ENCODE measurements at places on chromosomes 11 and 22.

- DNase-seq = no peak
These were observed 13.5 kb upstream of the SIGIRR start for GRCh38 chr11:428295-428694.

GRCh38 chr11:7936615-7937014 is 4.9 kb downstream of the OR10A3 start:
- DNase-seq = no peak

DNA sequence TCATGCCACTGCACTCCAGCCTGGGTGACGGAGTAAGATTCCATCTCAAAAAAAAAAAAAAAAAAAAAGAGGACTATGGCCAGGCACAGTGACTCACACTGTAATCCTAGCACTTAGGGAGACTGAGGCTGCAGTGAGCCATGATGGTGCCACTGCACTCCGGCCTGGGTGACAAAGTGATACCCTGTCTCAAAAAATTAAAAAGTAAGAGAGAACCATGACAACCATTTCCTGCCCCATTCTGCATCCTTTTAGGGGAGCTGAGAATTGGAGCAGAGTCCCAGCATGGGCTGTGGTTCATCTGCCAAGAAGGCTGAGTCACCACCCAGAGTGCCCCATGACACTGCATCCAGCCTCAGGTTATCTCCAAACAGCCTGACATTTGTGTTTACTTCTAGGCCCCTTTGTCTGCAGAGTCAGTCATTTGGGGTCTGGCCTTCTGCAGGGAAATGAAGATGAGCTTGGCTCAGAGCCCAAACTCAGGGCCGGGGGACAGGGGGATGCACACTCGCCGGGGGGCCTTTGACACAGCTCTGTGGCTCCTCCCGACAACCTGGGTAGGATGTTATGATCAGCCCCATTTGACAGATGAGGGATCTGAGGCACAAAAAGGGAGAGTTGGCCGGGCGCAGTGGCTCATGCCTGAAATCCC is 4.7 kb downstream of the CSDC2 start:
- DNase-seq = no peak

DNA sequence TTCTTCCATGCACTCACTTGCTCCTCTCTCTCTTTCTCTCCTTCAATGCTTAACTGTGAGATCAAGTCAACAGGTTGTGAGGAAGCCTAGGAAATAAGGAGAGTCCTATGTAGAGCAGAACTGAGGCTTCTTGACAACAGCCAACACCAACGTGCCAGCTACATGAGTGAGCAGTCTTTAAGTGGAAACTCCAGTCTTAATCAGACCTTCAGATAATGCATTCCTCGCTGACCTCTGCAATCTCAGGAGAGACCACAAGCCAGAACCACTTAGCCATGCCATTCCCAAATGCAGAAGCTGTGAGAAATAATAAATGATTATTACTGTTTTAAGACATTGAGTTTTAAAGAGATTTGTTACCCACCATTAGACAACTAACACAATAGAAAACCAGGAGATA is 6.1 kb upstream of the TEAD1 start:
- no peak for DNase-seq

DNA sequence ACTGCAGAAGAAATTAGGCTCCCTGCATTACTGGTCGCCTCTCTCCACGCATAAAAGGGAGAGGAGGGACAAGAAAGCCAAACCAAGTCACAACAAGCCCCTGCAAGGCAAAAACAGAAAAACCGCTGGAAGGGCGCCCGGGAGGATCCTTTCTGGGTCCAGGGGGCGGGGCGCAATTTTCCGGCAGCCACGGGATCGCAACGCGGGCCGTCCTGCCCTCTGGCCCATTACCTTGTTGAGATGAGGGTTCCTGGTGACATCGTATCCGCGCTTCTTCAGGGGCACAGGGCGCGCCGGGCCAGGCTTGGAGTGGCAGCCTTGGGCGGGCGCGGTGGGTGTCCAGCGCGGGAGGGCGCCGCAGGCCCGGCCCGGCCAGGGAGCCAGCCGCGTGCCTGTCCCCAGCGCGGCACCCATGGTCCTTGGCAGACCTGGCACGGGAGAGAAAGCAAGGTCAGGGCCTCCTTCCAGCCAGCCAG is 847 bp downstream of the ME3 start:
- peak; percentile 2 for DNase-seq

DNA sequence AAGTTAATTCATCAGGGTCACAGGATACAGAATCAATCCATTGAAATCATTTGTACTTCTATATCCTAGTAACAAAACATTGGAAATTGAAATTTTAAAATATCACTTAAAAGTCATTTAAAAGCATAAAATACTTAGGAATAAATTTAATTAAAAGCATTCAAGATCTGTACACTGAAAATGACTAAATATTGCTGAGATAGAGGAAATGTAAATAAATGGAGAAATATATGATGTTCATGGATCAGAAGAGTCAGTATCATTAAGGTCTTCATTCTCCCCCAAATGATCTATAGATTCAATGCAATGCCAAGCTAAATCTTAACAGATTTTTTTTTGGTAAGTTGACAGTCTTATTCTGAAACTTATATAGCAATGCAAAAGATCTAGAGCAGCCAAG is 49.8 kb downstream of the RRP8 start:
- DNase-seq = no peak

DNA sequence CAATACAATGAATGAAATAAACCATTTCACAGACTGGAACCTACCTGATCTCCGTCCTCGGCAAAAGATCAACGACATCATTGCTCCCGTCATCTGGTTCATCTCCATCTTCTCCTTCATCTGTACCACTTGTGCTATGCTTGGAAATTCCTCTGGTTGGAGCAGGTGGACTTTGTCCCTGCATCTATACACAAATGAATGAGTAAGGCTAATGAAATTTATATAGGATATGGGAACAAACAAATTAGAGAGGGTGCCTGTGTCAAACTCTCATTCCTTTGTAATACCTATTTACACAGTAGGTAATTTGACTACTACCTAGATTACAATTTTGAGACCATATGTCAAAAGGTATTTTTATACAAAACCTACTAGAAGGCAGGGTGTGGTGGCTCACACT is 59.4 kb downstream of the F2 start:
- no peak for DNase-seq

DNA sequence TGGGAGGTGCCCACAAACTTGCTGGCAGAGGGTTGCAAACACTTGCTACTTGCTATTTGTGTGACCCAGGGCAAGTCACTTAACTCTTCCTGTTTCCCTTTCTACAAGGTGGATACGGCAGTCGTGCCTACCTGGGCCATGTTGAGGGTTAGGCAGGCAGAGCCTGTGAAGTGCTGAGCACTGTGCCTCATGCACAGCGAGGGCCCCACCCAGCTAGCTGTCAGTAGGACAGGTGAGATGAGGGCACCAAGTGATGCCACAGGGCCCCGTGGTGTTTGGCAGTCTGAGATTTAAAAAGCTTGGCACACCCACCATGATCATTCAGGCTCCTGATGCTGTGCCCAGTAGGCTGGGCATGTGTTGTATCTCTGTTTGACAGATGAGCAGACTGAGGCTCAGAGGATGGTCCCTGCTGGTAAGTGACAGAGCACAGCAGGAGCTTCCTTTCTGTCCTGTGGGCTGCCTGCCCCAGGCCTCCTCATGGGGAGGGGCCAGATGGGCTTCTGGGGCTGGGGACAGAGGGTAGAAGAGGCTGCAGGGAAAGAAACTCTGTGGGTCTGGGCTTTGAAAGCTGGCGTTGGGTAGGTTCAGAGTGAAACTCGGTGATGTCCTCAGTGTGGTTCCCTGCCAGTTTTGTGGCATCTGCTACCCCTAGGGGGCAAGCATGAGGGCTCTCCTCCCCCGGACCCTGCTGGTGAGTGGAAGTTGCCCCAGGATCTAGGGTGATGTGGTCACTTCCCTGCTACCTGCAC is 59.3 kb downstream of the TSPAN18 start:
- no peak for DNase-seq

DNA sequence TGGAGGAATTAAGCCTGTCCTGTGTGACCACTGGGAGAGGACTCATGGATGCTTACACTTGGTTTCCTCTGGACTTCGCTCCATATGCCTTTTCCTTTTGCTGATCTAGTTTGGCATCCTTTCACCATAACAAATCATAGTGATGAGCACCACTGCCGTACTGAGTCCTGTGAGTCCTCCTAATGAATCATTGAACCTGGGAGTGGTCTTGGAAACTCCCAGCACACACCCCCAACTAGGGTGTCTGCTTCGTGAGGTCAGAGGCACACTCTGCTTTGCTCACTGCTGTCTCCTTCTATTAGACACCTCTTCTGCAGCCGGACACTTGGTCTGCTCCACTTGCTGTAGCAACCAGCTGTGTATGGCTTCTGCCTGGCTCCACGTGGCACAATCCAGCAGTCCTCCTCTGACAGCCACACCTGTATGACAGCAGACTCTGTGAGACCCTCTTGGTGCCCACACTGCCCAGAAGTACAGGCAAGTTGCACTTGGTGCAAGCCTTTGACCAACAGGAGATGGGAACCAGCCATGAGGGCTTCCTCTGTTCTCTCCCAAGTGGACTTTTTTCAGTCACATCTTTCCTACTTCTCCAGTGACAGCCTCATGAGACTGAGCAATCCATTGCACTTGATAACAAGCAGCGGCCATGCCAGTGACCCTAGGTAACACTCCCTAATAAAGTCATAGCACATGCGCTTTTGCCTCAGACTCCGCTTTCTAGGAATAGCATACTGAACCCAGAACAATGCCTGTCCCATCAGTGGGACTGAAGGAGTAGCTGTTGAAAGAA is 65.0 kb upstream of the HMGXB4 start:
- DNase-seq = no peak

GRCh38 chr11:44862558-44863101 is 88.1 kb downstream of the TP53I11 start:
- no peak for DNase-seq

DNA sequence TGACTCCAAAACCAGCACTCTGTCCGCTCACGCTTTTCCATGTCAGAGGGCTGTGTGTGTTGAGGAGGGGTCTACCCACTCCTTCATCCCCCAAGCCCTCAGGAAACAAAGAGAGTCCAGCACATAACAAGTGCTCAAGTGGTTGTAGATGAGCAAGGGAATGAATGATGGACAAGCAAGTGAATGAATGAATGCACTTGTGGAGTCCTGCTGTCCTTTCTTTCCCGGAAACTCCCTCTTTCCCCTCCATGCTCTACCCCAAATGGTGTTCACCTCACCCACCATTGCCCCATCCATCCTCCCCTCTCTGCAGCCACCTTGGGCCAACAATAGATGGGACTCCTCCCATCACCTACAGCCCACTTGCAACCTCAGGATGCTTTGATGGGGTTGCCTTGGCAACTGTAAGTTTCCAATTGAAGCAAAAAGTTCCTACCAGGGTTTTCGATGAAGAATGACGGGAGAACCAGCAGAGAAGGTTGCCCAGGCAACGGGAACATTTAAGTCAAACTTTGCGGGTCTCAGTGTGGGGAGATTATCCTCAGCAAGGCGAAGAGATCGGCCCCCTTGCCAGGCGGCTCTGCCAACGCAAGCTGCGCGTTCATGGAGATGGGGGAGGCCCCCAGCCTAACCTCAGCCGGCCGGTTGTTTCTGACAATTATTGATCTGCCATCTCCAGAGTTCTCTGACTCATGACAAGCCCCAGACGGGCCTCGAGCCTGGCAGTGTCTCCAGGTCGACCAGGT is 51.1 kb downstream of the MCM5 start:
- DNase-seq = no peak

DNA sequence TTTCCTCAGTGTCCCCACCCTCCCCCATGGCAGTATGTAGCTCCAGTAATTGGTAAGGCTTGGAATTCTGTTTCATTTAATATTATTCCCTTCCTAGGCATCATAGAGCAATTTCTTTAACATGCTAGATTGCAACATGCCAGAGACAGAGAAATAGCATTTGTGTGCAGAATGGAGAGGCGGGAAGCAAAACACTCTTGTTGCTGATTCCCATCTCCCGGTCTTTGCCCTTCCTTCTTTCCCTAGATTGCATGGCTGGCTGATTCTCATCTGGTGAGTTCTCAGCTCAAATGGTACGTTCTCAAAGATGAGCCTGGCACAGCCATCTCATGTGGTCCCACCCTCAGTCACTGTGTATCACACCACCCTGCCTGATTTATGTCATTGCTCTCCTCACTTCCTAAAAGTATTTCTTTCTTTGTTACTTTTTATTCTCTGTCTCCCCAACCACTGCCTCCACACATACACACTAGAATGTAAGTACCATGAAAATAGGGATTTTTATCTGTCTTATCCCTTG is 66.9 kb downstream of the ARFGAP2 start:
- no peak for DNase-seq

- DNase-seq = no peak
These were observed 13.2 kb upstream of the APOL6 start for GRCh38 chr22:35634943-35635540.

DNA sequence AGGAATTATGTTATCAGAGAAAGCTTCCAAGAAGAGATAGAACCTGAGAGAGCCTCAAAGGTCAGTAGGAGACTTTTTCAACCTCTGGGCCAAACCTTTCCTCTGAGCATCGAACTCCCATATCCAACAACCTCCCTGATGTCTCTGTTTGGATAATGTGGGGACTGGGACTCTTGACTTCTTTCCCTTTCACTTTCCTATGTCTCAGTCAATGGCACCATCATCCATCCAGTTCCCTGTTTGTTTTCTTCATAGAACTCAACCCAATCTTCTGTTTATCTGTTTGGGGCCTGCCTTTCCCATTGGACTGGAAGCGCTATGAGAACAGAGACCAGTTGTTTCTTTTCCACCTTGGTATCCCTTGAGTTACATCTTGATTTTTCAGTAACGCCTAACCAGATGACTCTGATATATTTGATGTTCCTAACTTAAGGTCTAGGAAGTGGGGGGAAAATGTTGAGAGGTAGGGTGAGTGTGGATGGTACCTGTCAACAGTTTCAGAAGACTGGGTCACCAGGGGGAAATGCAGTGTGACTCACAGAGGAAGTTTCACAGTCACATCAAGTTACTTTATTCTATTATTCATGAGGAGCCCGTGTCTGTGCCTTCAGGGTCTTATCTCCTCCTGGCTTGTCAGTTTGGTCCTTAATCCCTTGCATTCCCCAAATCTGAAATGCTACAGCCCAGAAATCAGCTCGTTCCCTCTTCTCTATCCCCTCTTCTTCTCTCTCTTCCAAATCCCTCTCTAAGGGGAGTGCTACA is 4.5 kb upstream of the KCNE3 start:
- DNase-seq = no peak

DNA sequence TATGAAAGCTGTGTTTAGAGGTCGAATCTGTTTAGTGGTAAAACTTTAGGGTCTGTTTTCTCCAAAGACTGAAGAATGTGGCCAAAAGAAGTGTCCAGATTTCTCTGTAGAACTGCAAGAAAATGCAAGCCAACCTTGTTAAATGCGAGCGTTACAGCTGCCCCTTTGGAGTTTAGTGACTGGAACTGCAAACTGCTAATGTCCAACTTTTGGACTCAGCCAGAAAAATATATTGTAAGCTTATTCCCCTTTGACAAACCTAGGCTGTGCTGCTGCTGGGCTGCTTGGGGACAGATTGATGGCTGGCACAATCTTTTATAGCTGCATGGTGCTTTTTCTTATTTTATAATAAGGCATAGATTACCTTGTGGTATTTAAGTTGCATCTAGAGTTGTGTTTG is 3.9 kb downstream of the TEAD1 start:
- DNase-seq = no peak

All from stimulated activated CD4-positive, alpha-beta T cell treated with anti-CD3 and anti-CD28 coated beads, TNF-alpha, amount 100 ng/mL, for 4 hours (primary cell).